ENCODE measurements at places on chromosomes 2 and 18. TPM values are rescaled to one million over a fixed set of nuclear protein-coding genes. Genes with fewer than 3 reads are reported as not detected.

Gene ARHGAP15
- total RNA-seq: not detected

Gene KLHL41
- not detected for total RNA-seq

Gene RGPD3
- 0.21 TPM for total RNA-seq

Gene BCL11A
- total RNA-seq: not detected

Gene IL1RL1
- not detected for total RNA-seq

Data from A172 (cell line).